ENCODE measurements at places on chromosomes 1 and 21.

- no peak for DNase-seq
Measured at GRCh38 chr21:45305836-45306235, 18.1 kb upstream of the POFUT2 start.

DNA sequence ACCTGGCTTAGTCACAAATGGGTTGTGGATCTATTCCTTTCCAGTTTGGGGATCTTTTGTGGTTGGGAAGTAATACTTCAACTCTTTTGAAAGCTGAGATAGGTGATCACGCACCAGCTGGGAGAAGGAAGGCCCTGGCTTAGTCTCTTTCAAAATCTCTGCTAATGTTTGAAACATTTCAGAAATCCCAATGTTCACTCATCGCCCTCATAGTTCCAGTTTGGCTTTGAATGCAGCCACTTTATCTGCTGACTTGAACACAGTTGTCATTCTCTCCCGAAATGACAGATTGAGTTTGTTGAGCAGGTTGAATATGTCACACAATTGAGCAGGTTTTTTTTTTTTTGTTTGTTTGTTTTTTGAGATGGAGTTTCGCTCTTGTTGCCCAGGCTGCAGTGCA lies 24.6 kb downstream of the RASAL2 start:
- no peak for DNase-seq

GRCh38 chr1:241632987-241633386 lies 7.2 kb downstream of the CHML start:
- DNase-seq: no peak

DNA sequence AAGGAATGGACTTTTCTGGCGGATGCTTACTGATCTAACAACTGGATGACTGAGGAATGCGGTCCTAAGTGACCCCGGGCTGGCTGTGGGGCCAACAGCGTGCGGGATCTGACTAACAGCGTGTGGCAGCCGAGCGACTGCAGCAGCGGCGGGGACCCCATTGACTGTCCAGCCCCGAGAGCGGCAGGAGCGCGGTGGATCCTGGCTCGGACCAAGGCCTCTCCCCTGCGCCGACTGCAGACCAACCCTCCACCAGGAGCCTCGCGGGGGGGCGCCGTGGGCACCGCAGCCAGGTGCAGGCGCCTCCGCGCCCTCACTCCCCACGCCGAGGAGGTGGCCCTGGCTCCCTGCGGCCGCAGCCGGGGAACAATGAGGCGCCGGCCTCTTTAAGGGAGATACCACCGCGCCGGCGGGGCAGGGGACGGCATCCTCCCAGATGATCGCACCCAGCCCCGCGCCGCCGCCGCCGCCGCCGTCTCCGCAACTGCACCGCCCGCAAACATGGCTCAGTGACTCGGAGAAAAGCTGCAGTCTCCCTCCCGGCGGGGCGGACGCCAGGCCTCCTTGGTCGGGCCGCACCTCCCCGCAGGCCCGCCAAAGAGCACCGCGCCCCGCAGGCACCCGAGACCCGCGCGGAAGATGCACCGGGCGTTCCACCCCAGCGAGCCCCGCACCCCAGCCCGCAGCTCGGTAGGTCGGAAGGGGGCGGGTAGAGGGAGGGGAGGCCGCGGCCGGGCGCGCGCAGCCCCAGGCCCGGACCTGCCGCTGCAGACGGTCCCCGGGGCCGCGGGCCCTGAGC lies 694 bp upstream of the PDIK1L start:
- peak; percentile 64 for DNase-seq

DNA sequence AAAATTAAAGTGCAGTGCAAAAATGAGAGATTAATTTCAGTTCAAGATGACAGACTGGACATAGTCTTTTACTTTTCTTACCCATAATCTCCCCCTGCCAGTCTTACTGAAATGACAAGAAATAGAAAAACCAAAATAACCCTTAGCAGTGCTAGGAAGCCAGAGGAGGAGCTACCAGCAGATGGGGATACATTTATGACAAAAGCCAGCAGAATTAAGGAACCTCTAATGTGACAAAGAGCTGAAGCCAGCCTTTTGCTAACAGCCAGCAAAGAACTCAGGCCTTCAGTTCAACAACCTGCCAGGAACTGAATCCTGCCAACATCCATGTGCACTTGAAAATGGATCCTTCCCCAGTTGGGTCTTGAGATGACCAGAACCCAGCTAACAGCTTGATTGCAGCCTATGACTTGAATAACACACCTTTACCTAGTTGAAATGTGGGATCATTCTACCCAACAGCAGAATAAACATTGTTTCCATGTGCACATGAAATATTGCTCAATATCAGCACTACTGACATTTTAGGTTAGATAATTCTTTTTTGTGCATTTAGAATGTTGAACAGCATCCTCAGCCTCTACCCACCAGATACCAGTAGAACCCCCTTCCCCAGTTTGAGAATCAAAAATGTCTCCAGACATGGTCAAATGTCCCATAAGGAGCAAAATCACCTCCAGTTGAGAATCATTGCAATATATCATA lies 7.9 kb upstream of the TRAF5 start:
- no peak for DNase-seq

DNA sequence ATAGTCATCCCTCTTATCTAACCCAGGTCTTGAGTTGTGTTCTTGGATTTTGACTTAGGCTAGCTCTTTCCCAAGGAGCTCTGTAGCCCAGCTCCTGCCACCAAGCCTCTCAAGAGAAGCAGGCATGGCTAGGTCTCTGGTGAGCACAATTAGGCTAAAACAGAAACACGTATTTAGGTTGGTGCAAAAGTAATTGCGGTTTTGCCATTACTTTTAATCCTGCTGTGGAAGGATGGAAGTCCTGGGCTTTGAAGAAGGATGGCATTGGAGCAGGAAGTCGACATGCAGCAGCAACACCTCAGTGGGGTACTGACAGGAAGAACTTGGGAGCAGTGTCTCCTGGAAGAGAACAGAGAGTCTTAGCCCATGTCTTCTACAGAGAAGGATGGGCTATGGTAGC lies 80.0 kb upstream of the CCDC190 start:
- no peak for DNase-seq

GRCh38 chr1:10768552-10768951 lies 27.9 kb downstream of the CASZ1 start:
- DNase-seq: no peak

DNA sequence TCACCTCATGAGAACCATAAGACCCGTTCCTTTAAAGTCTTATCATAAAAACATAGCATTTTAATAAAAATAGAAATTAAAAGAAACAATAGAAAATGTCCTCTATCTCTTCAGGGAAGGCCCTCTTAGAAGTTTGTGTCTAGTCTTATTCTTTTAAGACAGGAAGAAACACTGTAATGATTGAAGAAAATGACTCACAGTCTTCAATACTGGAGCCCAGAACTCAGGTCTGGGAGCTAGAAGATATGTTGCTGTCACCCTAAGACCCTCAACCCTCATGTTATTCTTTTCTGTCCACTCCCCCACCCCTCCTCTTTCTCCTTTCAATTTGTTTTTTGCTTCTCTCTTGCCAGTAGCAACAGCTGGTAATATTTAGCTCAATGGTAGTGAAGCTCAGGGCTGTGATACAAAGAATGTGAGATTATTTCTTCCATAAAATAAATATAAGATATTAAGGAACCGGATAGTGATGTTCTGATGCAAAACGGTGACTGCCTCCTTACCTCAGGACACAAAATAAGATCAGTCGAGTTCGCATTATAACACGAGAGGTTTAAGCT lies 12.0 kb downstream of the DUSP10 start:
- DNase-seq: no peak

- no peak for DNase-seq
Measured at GRCh38 chr1:90573736-90574135, 143.4 kb downstream of the BARHL2 start.

GRCh38 chr1:179709841-179710329 lies 33.2 kb upstream of the FAM163A start:
- no peak for DNase-seq

- no peak for DNase-seq
Measured at GRCh38 chr1:68473060-68473459, 23.3 kb upstream of the RPE65 start.

GRCh38 chr1:161787355-161787754 lies 21.2 kb downstream of the ATF6 start:
- no peak for DNase-seq

GRCh38 chr1:60088620-60089155 lies 15.1 kb upstream of the C1orf87 start:
- DNase-seq: no peak

DNA sequence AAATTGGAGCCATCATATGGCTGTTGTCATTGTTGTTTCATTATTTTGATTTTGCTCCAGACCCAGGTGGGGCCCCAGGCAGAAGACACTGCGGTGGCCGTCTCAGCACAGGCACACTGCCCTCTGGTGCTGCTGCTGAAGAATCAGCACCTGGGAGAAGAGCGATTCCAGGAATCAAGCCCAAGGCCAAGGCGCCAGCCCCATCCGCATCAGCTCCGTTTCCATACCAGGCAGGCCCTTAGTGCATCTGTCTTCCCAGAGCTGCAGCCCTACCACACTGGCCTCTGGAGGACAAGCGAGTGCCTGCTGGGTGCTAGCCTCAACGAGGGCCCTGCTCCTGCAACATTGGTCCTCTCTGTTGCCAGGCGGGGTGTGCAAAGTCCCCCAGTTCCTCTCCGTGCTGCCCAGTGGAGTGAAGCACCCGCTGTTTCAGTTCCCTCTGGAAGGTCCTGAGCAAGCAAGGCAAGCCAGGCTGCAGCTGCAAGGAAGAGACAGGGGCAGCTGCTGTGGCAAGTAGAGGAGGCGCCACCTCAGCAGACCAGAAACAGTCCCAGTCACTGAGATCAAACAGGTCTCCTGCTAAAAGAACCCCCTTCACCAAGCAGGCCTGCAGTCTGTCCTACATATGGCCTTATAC lies 5.2 kb downstream of the GRIK3 start:
- DNase-seq: no peak

DNA sequence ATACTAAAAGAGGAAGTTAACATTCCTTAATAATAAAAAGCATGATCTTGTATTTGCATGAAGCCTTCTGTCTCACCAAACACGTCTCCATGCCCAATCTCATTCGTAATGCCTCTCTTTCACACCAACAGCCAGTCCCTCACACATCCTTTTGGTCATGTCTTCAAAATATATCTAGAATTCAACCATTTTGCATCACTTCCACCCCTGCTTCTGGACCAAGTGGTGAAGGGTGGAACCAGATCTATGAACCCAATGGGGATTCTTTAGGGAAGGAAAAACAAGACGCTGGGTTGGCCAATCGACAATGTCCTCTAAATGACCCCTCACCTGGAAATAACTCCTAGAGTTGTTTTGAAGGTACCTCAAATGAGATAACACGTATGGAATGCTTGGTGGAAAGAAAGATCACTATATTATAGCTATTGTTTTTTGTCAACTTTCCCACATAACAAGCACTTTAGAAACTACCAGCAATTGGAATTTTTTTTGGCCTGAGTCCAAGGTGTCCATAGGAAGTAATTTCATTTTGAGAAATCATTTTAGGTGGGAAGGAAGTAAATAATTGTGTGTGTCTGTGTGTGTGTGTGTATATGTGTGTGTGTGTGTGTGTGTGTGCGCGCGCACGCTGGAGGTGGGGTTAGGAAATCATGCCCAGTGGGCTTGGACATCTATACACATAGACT lies at the start of gene KCNA10:
TSS of gene KCNA10 (minus strand) at position 51 of the 686 bp plus-strand sequence. CDS start 388 bp downstream, outside the sequence.
- DNase-seq: no peak

DNA sequence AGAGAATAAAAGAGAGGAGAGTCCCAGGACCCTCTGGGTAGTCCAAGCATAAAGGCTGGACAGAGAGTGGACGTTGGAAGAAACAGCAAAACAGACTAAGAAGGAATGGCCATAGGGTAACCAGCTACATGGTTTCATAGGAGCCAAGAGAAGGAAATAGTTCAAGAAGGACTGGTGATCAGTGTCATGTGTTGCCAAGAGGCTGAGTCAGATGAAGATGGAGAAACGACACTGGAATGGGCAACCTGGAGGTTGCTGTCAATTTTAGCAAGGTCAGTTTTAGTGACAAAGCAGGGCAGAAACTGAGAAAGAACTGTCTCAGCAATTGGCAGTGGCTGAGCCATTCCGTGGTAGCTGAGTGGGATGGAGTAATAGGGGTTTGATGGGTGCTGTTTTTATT lies 41.4 kb downstream of the HMGB4 start:
- no peak for DNase-seq

GRCh38 chr1:114386129-114387009 lies 124.6 kb downstream of the TRIM33 start:
- no peak for DNase-seq

DNA sequence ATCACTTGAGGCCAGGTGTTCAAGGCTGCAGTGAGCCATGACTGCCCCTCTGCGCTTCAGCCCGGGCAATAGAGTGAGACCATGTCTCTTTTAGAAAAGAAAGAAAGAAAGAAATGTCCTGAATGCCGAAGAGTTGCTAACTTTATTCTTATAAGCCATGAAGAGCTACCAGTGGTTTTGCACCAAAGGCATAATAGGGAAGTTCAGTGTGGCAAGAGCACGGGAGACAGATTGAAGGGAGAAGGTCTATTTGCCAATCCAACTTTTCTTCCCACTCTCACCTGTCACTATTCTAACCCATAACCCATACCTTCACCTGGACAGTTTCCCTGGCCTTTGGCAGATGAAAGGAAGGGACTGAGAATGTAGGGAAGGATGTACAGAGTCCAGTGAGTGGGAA lies 4.4 kb upstream of the PEA15 start:
- no peak for DNase-seq

DNA sequence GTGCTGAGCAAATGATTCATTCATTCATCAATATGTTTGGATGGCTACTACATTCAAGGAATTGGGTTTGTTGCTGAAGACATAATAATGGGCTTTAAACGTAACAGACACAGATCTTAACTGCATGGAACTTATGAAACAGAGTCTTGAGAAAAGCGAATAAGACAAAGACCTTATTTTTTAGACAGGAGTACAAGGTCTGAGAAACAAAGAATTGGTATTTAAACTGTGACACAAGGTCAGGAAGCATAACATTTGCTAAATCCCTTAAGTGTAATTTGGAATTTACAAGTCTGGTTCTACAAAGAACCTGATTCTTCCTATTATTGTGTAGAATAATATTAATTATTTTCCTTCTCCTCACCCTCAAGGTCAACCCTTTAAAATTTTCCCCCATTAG lies 565.4 kb upstream of the RGS18 start:
- DNase-seq: no peak

- no peak for DNase-seq
Measured at GRCh38 chr1:40803447-40803846, 19.9 kb downstream of the KCNQ4 start.

- DNase-seq: no peak
Measured at GRCh38 chr1:187237542-187237941, 408.8 kb downstream of the PLA2G4A start.

- DNase-seq: peak; percentile 72
Measured at GRCh38 chr1:24964811-24965570, 34.9 kb upstream of the RUNX3 start.

DNA sequence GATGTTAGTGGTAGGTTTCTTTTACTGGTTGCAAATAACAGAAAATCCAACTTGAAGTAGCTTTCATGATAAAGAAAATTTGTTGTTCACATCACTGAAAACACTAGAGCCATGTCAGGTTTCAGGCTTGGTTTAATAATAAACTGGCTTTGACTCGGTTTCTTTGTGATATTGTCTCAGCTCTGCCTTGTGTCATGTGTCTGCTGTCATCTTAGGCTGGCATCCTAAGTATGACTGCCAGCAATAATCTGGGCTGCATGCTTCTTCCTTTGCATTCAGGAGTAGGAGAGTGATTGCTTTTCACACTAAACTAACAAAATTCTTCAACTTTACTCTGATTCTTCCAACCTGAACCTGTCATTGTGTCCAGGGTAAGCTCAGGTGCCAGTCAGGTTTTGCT lies 474.0 kb upstream of the B3GALT2 start:
- DNase-seq: no peak
